EL (cell line): ENCODE measurements at places on chromosomes 5 and 9.

DNA sequence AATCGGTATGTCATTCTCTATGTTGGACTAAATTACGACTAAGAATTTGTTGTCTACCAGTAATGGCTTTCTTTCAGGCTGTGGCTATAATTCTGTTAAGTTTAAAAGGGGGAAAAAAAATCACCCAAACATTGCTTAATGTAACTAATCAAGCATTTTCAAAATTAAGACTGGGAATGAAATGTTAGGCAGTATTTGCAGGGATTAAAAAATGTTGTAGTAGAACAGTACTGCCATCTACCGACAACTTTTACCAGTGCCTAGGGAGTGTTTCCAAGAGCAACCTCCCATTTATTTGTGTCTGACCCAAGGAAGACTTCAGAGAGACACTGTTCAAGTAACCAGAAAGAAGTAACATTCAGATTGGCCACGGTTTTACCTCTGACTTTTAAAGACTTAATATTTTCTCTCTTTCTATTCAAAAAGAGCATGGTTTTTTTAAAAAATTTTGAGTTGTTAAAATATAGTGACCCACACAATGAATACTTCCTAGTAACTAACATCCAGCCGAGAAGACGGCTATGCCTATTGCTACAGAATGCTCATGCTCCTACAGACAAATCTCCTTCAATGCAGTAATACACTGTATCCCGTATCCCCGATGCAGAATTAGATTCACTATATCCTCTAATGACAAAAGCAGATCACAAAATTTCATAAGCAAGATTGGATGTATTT is 92.4 kb downstream of the ARL15 start:
- peak; percentile 77 for DNase-seq

DNA sequence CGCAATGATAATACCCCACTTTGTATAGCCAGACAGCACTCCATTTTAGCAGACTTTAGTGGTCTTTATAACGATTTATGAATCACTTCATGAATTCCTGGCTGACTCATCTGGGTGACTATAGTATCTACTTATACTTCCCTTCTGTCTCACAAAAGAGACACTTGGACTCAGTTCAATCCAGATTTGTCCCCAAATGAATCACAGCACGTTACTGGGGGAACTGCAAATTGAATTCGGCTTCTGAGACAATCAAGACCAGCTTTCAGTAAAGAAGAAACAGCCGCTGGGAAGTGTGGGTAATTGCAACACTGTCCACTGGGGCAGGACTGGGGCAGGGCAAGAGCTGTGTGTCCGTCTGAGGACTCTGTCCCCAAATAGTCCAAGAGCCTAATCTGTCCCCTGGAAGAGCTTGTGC is 337.3 kb upstream of the RFX3 start:
- DNase-seq: peak; percentile 97

DNA sequence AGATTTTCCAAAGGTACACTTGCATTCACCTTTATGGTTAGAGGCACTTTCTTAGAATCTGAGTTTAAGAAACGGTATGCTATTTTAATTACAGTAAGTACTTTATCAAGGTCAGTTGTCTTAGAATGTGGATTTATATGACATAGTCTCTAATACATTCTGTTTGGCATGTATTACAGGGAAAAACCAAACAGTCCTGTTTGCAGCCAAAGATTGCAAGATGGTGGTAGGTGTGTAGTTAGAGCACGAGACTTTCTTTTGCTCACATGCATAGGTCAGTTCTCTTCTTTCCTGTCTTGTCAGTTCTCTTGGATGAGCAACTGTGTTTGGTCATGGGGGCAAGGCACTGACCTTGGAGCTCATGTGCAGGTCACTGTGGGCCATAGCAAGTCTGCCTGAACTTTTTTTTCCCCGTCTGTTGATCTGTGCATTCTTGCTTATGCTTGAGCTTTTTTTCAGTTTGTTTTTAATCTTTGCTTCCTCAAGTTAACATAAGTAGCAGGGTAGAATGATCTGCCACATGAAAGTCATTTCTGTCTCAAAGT is 20.6 kb downstream of the ZSWIM6 start:
- DNase-seq: no peak

- DNase-seq: no peak
These were observed 8.9 kb upstream of the SPATA31E1 start for GRCh38 chr9:87873607-87874303.
